ENCODE measurements at places on chromosomes 5 and 9. TPM values are rescaled to one million over a fixed set of nuclear protein-coding genes. Genes with fewer than 3 reads are reported as not detected.

The DOCK2 gene
- 6.4 TPM for total RNA-seq

The ADAMTSL1 gene
- total RNA-seq = 7.3 TPM

The FOXD1 gene
- total RNA-seq = 0.94 TPM

The TMEM215 gene
- 1.1 TPM for total RNA-seq

The PCDHB7 gene
- 13.4 TPM for total RNA-seq

The ANXA1 gene
- 27.0 TPM for total RNA-seq

The HK3 gene
- total RNA-seq = 0.31 TPM

The FTMT gene
- total RNA-seq = not detected

The KLF9 gene
- 16.8 TPM for total RNA-seq

The ZCCHC10 gene
- total RNA-seq = 27.6 TPM

The PARP8 gene
- total RNA-seq = 48.7 TPM

The TAS2R1 gene
- total RNA-seq = 0.62 TPM

The EDIL3 gene
- 78.0 TPM for total RNA-seq

The CDH10 gene
- total RNA-seq = 50.1 TPM

The GADD45G gene
- total RNA-seq = 5.6 TPM

The NEUROG1 gene
- 1.1 TPM for total RNA-seq

The SLC2A6 gene
- 17.2 TPM for total RNA-seq

The PCDHGA3 gene
- total RNA-seq = 4.7 TPM

The PCDHGB6 gene
- 12.8 TPM for total RNA-seq

The TMEM171 gene
- total RNA-seq = 0.78 TPM

The CDKN2B-AS1 gene
- total RNA-seq = 0.62 TPM

The TNFSF8 gene
- total RNA-seq = 1.1 TPM

The HARS1 gene
- total RNA-seq = 70.7 TPM

The GABRA1 gene
- total RNA-seq = 18.2 TPM

The ITGA2 gene
- total RNA-seq = 5.5 TPM

The ANKRD34B gene
- total RNA-seq = 0.16 TPM

The GPR151 gene
- total RNA-seq = 0.31 TPM

The GZMA gene
- total RNA-seq = not detected

The KIF4B gene
- total RNA-seq = 0.16 TPM

The GCNT4 gene
- total RNA-seq = 1.7 TPM

The TCF7 gene
- not detected for total RNA-seq

The PTBP3 gene
- total RNA-seq = 44.9 TPM

The C9 gene
- total RNA-seq = not detected

The PCDHB14 gene
- total RNA-seq = 13.4 TPM

The TYRP1 gene
- 0.31 TPM for total RNA-seq

The FBXL7 gene
- total RNA-seq = 3.0 TPM

The SPZ1 gene
- total RNA-seq = not detected

The SNX2 gene
- total RNA-seq = 58.3 TPM

The MEIKIN gene
- 1.7 TPM for total RNA-seq

The SOHLH1 gene
- not detected for total RNA-seq

The ACTBL2 gene
- not detected for total RNA-seq

The FREM1 gene
- 1.4 TPM for total RNA-seq

The GPR150 gene
- not detected for total RNA-seq

The PCDHGA4 gene
- total RNA-seq = 8.4 TPM

The ALDH1A1 gene
- 1.4 TPM for total RNA-seq

The ARSK gene
- 10.8 TPM for total RNA-seq

The PCDHGA1 gene
- total RNA-seq = 4.8 TPM

The RAB3C gene
- 38.1 TPM for total RNA-seq

The PCDHGA7 gene
- total RNA-seq = 8.4 TPM

The ANKRD18A gene
- 6.9 TPM for total RNA-seq

The PDE6A gene
- total RNA-seq = not detected

The SLC25A46 gene
- 180 TPM for total RNA-seq

The CRAT gene
- total RNA-seq = 13.6 TPM

The C9orf152 gene
- total RNA-seq = not detected

The OBP2B gene
- not detected for total RNA-seq

Data from occipital lobe (tissue), 3 donors.